Activated CD4-positive, alpha-beta T cell treated with anti-CD3 and anti-CD28 coated beads, Interleukin-2, amount 50 U/mL, for 48 hours (primary cell): ENCODE measurements at places on chromosomes 5 and 9.

- no peak for DNase-seq
Measured at GRCh38 chr5:37569466-37569865, 190.3 kb downstream of the WDR70 start.

DNA sequence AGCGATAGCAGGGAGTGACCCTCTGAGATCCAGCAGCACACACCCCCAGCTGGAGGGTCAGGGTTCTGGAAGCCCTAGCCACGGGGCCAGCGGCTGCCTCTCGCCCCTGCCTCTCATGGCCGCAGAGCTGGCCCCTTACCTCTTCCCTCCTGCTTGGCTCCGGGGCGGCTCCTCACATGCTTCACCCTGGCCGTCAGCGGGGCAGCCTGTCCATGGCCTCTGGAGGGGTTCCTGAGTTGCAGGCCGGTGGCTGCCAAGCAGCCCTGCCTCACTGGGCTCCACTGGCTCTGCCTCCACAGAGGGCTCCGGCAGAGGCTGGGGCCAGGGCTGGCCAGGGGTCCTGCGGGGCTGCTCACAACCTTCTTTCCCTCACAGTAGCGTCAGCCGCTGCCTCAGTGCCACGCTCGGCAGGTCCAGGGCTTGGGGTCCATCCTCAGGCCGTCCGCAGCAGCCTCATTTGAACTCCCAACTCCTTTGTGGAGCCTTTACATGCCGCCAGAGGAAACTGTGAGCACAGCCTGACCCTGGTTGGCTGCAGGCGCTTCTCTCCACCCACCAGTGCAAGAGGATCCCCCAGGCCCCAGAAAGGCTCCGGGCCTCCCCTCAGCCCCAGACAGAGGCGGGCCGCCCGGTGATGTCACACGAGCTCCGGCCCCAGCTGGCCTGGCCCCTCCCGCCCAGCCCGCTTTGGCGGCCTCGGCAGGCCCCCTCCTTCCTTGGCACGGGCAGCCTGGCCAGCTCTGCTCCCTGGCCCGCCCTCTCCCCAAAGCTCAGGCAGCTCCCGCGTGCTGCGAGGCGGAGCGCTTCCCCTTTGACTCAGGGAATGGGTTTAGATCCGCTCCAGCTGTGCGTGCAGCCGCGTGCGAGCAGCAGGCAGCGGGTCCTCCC is at the start of gene ANGPTL2:
Gene ANGPTL2 (minus strand): TSS at position 460 of the 888 bp plus-strand sequence. CDS start 13,904 bp downstream, outside the sequence.
- DNase-seq: peak; percentile 13

- no peak for DNase-seq
Measured at GRCh38 chr5:143138839-143139238, 264.6 kb downstream of the NR3C1 start.

DNA sequence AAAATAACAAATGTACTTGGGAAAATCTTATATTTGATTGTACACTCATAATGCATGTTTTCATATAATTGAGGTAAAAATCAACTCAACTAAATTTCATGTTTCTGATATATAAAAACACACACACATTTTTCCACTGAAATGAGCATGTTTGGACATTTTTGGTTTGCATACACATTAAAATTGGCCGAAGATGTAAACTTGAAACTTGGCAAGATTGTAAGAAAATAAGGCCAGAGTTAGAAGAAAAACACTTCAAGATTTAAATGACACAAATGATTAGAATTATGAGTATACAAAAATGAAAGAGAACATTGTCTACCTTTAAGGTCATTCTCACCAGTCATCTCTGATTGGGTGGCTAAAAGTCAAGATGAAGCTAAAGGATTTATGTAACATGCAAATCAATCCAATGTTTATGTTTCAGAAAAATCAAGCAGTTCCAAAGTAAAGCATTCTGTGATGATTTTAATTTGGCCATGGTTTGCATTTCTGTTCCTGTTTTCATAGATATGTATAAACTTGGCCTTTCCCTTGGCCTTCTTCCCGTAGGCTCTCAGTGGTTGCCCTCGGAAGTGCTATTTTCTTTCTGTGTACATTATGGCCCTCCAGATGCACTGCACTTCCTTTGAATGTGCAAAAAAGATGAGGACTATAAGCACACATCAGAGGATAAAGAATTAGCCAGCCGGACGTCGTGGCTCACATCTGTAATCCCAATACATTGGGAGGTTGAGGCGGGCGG is 1105.4 kb upstream of the DMAC1 start:
- no peak for DNase-seq

- DNase-seq: peak; percentile 70
Measured at GRCh38 chr9:130682421-130683121, 11.0 kb upstream of the EXOSC2 start.

- peak; percentile 61 for DNase-seq
Measured at GRCh38 chr5:6766604-6767093, 53.4 kb downstream of the TENT4A start.

GRCh38 chr9:110187126-110187525 is 20.8 kb downstream of the C9orf152 start:
- DNase-seq: no peak

- no peak for DNase-seq
Measured at GRCh38 chr5:9888501-9888901, 258.4 kb upstream of the TAS2R1 start.

- DNase-seq: no peak
Measured at GRCh38 chr5:164358531-164359259, 853.3 kb downstream of the MAT2B start.

DNA sequence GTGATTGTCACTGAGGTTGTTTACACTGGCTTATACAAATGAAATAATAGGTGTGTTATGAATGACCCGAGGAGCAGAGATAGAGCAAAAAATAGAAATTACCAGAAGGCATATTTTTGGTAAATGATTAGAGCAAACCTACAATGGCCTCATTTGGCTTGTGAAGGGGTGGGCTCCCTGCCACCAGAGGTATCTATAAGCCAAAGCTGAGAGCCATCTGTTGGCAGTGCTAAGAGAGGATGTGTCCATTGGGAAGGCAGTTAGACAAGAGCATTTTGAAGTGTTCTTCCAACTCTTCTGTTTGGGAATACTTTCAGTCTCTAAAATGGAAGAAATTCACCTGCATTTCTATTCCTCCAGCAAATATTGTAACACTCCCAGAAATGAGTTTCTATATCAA is 10.6 kb downstream of the NIPAL4 start:
- no peak for DNase-seq

DNA sequence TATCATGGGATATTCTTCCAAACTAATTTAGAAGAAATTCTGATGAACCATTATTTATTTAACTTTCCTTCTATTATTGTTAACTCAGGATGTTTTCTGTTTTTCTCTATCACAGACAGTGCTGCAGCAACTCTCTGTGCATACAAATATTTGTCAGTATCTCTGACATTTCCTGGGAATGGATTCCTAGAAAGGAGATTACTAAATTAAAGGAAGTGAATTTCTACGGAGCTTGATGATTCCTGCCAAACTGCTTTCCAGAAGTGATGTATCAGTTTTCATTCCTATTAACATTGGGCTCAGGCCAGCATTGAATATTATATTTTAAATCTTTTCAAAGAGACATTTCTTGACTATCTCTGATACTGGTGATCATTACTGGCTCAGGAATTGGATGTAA is 26.0 kb upstream of the MAST4 start:
- DNase-seq: no peak

- DNase-seq: no peak
Measured at GRCh38 chr9:97555164-97555563, 53.7 kb downstream of the TMOD1 start.

GRCh38 chr9:87065981-87066380 is 118.7 kb upstream of the GAS1 start:
- no peak for DNase-seq

GRCh38 chr5:126587551-126588390 is 7.2 kb downstream of the ALDH7A1 start:
- DNase-seq: no peak

- DNase-seq: peak; percentile 65
Measured at GRCh38 chr9:109918339-109919163, 138.6 kb downstream of the PALM2AKAP2 start.

- no peak for DNase-seq
Measured at GRCh38 chr9:12876872-12877271, 102.1 kb downstream of the LURAP1L start.

GRCh38 chr9:133684121-133684935 is 48.2 kb downstream of the DBH start:
- no peak for DNase-seq

GRCh38 chr5:102762095-102762534 is 7.0 kb downstream of the PAM start:
- DNase-seq: no peak
